ENCODE measurements at places on chromosomes 4 and X. TPM values are rescaled to one million over a fixed set of nuclear protein-coding genes. Genes with fewer than 3 reads are reported as not detected.

Gene BMPR1B
- 9.2 TPM for total RNA-seq

Gene COL4A5
- total RNA-seq: 23.8 TPM

Gene N4BP2
- 13.7 TPM for total RNA-seq

- DNase-seq: no peak
Observed at GRCh38 chr4:11344916-11345315, 83.8 kb downstream of the HS3ST1 start.

DNA sequence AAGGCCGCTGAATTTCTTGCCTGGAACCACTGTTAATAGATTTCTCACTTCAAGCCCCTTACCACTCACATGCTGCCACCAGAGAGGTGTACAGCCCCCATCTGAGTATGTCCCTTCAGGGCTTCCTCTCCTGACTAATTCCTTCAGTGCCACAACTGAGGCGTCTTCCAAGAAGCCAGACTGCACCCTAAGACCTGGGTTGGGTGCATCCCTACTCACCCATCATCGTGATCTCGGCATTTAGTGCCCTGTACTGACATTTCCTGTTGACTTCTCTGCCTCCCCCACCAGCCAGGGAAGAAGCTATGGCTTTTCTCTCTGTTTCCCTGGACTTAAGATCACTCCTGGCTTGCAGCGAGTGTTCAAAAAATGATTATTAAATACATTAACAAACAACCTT lies 40.4 kb upstream of the MAP3K15 start:
- DNase-seq: no peak
